ENCODE measurements at places on chromosomes 5 and 9. TPM values are rescaled to one million over a fixed set of nuclear protein-coding genes. Genes with fewer than 3 reads are reported as not detected.

The CCL27 gene
- total RNA-seq = 1.1 TPM

The OR1L1 gene
- total RNA-seq = not detected

- DNase-seq = no peak
- H3K27ac ChIP-seq = no peak overlapping the region
- H3K36me3 ChIP-seq = no peaks in the 10 kb centered on the region
- no peak overlapping the region for H3K4me3 ChIP-seq
Observed at GRCh38 chr9:73213300-73213699, 61.6 kb downstream of the ANXA1 start.

The MSMP gene
- total RNA-seq = not detected

DNA sequence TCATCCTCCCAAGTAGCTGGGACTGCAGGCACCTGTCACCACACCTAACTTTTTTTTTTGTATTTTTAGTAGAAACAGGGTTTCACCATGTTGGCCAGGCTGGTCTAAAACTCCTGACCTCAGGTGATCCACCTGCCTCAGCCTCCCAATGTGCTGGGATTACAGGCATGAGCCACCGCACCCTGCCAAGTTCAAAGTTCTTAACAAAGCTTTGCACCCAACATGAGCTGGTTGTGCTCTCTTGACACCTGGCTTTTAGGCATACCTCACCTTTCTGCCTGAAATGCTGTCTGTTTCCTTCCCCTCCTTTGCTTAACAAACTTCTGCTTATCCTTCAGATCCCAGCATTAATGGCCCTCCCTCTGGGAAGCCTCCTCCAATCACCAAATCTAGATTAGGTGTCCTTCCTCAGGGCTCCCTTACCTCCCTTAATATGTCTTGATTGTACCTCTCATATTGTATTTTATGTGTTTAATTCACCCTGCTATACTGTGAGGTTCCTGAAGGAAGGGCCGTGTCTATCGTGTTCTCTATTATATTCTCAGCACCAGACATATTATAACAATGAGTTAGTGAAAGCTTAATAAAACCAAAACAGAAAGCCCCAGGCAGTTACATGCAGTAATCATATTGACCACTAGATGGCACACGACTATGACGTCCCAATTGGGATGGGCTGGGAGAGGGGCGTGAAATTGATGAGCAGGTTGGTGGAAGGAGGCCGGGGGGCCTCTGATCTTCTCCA lies 62.9 kb upstream of the PPARGC1B start:
- no peak overlapping the region for H3K4me3 ChIP-seq
- H3K27me3 ChIP-seq = no peaks in the 10 kb centered on the region
- no peaks in the 10 kb centered on the region for H3K36me3 ChIP-seq
- DNase-seq = no peak
- no peak overlapping the region for H3K27ac ChIP-seq
- no peaks in the 10 kb centered on the region for H3K4me1 ChIP-seq
